A549 treated with ZK216348 at 1 μM for 4 hours (cell line): ENCODE measurements at places on chromosomes 1 and 21. TPM values are rescaled to one million over a fixed set of nuclear protein-coding genes. Genes with fewer than 3 reads are reported as not detected.

The IVL gene
- total RNA-seq, result 0.15 TPM in 1 of 5 replicates, not detected in the others

The OR2T33 gene
- total RNA-seq, result not detected in 5 replicates

The ICOSLG gene
- 2.0 to 3.6 TPM (median 3.2 TPM) in 5 replicates for total RNA-seq

The XCL1 gene
- not detected in 5 replicates for total RNA-seq

The NR1I3 gene
- not detected in 5 replicates for total RNA-seq
